Hematopoietic multipotent progenitor cell treated with erythropoietin and hydrocortisone succinate and interleukin-3 and kit ligand, for 8 days (in vitro differentiated cells): ENCODE measurements at places on chromosomes 7 and 10.

DNA sequence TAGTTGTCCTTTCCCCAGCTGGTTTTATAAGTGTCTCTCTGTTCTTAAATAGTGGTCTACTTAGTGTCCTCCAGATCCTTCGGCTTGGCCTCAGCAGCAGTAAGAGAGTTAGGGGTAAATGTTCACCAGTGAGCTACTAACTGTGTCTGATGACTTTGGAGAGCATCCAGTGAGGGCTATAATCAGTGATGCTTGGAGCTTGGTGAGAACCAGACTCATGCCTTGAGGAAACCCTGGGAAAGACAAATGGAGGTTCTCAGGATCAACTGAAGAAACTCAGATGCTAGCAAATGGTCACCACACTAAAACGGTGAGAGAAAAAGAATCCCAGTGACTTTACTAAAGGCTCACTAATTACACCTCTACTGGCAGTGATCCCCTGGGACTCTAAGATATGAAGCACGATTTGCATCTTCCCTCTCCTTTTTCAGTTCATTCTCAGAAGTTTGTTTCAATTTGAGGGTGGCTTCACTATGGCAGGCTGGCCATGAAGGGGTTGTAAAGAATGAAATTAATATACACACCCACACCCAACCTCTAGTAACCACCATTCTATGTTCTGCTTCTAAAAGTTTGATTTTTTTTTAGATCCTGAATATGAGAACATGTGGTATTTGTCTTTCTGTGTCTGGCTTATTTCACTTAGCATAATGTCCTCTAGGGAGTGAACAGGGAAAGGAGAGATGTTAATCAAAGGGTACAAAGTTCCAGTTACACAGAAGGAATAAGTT is 177.9 kb downstream of the PDE1C start:
- no peak for DNase-seq

DNA sequence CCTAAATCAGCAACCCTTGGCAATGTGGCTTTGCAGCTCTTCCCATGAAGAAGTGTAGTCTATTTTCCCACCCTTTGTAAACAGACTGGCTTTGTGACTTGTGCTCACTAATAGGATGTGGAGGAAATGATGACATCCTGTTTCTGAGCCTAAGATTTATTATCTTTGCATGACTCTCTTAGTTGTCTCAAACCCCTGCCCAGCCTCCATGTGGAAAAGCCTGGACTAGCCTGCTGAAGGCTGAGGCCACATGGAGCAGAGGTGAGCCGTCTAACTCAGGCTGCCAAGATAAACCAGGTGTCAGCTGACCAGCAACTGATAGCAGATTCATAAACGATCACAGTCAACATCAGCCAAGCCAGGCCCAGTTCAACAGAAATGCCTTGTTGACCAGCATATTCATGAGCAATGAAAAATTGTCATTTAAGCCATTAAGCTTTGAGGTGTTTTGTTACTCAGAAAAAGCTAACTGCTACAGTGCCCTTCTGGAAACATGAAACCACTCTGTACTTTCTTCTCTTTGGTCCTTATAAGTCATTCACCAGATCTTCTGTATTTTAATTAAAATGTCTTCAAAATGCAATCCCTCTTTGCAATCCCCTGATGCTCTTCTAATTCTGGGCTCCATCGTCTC is 586.3 kb upstream of the ANKRD30A start:
- no peak for DNase-seq

GRCh38 chr10:90227217-90227656 is 525.8 kb downstream of the KIF20B start:
- DNase-seq = no peak

DNA sequence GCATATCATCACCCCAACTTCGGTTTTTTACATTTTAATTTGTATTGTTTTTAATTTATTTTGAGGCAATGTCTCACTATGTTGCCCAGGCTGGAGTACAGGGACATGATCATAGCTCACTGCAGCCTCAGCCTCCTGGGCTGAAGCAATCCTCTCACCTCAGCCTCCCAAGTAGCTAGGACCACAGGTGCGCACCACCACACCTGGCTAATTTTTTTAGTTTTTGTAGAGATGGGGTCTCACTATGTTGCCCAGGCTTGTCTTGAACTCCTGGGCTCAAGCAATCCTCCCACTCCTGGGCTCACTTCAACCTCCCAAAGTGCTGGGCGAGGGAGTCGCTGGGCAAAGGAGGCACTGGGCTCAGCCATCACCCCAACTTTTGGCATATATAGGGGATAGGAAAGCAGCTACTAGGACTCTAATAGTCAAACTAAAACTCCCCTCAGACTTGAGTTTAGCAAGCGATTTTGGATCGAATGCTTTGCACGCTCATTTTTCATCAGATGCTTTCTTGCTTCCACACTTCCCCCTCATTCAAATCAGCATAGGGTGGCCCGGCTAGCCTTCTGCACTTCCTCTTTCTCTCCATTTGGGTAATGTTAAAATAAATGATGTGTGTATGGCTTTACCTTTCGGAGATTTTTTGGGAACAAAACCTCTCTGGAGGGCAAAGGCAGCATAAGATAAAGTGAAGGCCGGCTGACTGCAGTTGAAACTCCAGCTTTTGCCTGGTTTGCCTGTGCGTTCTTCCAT is 20.8 kb upstream of the NMT2 start:
- DNase-seq = no peak

- no peak for DNase-seq
Measured at GRCh38 chr10:75502389-75502788, 71.0 kb downstream of the LRMDA start.

- DNase-seq = no peak
Measured at GRCh38 chr7:139828446-139828845, 618 bp upstream of the TBXAS1 start.

DNA sequence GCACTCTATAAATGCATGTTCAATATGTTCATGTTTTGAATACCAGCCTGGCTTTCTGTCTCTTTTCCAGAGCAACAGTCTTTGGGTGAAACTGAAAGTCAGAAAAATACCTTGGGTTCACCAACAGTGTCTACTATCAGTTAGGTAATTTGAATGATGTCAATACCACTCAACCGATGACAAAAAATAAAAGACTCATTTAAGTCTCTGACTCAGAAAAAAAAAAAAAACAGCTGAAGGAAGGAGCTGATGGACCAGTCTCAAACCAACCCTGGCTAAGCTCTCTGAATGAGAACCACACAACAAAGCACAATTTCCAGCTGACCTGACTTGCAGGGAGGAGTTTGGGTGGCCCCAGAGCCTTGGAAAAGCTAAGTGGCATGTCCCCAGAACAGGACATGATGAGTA is 42.5 kb downstream of the ABLIM1 start:
- DNase-seq = no peak

- DNase-seq = no peak
Measured at GRCh38 chr7:158395349-158395748, 192.3 kb downstream of the PTPRN2 start.
